ENCODE measurements at places on chromosomes 11 and 22.
A peak's percentile ranks its signal among the peaks of the same experiment; 100 is the strongest.

DNA sequence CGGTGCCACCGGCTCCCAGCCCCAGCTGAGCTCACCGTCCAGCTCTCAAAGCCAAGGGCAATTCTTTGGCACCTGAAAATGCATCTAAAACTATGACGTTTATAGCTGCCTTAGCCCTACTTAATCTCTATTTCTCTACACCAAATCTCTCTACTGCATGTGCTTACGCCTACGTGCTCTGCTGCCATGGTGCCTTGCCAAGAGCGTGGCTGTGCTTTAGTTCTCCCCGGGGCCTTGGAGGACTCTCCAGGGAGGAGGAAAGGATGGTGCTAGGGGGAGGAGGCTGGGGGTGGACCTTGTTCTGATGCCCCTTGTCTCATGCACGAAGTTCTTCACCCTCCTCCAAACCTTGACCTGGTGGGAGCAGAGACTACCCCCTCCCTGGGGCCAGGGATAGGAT, 9.0 kb upstream of the BID start:
- DNase-seq = no peak

DNA sequence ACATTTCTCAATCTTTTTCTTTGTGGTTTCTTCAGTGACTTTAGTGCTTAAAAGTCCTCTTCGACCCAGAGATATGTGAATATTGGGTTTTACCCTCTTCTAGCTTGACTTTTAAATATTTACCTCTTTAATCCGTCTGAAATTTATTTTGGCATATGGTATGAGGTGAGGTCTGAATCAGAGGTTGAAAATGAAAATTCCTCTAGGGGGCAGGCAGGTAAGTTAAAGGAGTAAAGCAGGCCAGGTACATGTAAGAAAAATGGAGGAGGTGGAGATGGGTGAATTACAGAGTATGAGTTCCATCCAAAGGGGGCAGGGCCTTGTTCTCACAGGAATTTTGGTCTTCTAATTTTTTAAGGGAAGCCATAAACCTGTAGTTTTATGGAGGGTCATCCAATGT, 263.8 kb upstream of the NARS2 start:
- no peak for DNase-seq

DNA sequence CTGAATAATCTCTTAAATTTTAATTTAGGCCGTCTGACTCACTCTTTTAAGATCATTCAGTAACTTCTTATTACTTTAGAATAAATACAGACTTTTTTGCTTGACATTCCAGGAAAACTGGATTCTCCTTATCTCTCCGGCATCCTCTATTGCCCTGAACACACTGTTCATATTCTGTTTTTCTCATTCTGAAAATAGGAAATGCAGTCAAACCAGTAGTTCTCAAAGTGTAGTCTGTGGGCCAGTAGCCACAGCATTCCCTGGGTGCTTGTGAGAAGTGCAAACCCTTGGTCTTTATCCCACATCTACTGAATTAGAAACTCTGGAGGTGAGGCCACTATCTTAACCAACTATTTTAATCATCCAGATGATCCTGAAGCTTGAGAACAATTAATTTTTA, 84.3 kb downstream of the PANX1 start:
- DNase-seq = no peak

- no peak for DNase-seq
Observed at GRCh38 chr11:70624598-70624993, 226.3 kb downstream of the CTTN start.

DNA sequence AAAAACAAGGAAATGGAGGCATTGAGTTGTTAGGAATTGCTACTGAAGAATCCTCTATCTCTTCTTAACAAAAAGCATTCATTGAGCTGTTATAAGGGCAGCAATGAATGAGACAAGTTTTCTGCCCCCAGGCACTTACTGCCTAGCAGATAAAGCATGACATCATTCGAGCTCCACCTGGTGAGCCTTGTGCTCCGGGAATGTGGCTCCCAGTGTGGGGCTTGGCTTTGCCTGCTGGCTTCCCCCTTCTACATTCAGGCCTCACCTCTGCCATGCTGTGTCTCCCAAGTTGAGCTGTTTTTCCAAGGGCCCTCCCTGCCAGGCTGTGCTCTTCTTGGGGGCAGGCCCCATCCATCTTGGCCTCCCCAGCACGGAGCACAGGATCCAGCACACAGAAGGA, 56.9 kb upstream of the EIF3D start:
- DNase-seq = no peak

DNA sequence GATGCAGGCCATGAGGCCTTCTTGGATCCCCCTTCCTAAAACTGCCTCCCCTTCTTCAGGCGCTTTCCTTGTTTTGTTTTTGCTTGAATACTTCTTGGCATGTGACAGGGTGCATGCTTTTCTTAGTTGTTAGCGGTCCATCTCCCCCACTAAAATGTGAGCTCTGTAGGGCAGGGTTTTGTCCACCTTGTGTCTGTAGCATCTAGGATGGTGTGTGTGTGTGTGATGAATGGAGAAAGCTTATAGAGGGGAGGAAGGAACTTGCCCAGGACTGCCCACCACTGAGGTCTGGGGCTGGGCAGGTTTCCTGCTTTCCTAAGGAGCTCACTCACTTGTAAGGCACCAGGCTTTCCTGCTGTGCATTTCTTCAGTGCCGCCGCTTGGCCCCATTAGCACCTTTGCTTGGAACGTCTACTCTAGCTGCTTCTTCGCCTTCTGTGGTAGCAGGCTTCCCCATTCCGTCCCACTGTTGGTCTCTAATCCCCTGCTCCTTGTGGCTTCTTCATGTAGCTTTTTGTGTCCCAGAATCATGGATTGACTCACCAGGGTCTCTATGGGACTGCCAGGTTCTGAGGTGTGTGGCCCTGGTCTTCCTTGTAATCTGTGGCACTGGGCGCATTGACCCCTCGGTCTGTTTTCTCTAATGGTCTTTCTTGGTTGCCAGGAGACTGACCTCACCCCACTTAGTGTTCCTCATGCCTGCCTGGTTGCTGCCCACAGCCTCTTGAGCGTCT, 3.3 kb downstream of the DGCR8 start:
- no peak for DNase-seq

DNA sequence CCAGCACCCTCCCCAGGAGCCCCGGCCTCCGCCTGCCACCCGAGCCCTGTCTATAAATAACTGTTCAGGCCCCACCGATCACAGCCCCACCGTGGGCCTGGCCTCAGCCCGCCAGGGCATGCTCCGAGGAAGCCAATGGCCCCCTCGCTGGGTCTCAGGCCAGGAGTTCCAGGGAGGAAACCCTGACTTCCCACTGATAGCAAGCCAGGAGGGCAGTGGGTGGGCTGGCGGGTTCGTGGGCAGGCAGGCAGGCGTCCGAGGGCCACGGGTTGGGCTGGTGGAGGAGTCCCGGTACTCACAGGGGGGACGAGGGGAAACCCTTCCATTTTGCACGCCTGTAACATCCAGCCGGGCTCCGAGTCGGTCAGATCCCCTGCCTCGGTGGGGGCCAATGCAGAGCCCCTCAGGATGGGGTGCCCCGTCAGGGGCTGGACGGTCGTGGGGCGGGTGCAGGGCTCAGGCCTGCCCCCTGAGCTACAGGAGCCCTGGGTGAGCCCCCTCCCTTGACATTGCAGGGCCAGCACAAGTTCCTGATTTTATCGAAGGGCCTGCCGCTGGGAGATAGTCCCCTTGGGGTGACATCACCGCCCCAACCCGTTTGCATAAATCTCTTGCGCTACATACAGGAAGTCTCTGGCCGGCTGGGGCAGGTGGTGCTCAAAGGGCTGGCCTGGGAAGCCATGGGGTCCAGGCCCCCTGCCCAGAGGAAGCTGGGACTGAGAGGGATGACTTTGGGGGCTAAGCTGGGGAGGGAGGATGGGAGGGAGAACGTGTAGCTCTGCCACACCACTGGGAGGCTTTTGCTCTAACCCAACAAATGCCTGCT, at the start of gene SPI1:
TSS of gene SPI1 (minus strand) at position 538 of the 826 bp plus-strand sequence. CDS start at position 344, 194 bp downstream.
- no peak for DNase-seq

- DNase-seq = no peak
Observed at GRCh38 chr11:18836417-18836816, 44.8 kb upstream of the PTPN5 start.

DNA sequence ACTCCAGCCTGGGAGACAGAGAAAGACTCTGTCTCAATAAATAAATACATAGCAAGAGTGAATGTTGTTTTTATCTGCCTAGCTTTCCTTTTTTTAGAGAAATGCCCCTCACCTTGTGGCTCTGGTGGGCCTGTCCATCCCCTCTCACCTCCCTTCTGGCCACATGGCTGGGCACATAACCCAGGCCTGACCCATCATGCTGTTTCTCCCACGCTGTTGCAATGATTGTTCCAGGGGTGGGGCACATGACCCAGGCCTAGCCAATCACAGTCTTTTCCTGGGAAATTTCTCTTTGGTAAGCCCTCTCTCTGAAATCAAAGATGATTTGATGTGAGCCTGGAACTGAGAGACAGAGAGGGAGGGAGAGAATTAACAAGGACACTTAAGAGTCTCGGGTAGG, 5.5 kb upstream of the CYTH4 start:
- DNase-seq = no peak

DNA sequence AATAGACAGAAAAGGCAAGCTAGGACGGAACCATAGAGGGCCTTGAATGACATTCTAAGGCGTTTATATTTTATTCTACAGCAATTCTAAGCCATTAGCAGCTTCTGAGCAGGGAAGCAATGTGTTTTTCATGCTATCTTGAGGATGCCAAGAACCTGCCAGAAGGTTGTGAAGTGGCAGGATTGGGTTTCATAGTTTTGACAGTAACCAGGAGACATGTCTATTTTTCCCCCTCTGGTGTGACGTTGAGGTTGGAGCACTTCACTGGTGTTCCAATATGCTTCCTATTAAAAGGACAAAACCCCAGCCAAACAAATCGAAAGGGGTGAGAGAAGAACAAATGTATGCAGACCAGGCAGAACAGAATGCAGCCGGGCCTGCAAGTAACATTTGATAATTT, 148.2 kb downstream of the SPATA19 start:
- no peak for DNase-seq

DNA sequence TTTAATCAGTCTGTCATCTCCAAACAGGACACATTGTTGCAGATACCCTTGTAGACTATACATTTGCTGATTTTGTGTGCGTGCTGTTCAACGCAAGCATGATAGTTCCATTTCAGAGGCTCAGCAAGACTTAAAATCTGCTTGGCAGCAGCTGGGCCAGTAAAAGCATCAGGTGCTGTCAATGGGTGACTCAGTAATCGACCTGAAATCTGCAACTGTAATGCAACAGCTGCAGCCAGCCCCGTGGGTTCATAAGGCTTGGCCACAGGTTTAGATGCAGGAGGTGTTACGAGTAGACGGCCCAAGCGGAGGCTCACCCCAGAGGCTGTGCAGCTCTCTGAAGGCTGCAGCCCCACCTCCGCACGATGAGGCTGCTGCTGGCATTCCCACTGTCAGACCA, 84.6 kb downstream of the NTM start:
- no peak for DNase-seq

- DNase-seq = peak; percentile 68
Observed at GRCh38 chr22:37260901-37261336, 16.9 kb upstream of the RAC2 start.

- DNase-seq = peak; percentile 72
Observed at GRCh38 chr11:128039140-128040021, 548.0 kb downstream of the ETS1 start.

- no peak for DNase-seq
Observed at GRCh38 chr22:40039482-40040115, 44.8 kb downstream of the FAM83F start.

DNA sequence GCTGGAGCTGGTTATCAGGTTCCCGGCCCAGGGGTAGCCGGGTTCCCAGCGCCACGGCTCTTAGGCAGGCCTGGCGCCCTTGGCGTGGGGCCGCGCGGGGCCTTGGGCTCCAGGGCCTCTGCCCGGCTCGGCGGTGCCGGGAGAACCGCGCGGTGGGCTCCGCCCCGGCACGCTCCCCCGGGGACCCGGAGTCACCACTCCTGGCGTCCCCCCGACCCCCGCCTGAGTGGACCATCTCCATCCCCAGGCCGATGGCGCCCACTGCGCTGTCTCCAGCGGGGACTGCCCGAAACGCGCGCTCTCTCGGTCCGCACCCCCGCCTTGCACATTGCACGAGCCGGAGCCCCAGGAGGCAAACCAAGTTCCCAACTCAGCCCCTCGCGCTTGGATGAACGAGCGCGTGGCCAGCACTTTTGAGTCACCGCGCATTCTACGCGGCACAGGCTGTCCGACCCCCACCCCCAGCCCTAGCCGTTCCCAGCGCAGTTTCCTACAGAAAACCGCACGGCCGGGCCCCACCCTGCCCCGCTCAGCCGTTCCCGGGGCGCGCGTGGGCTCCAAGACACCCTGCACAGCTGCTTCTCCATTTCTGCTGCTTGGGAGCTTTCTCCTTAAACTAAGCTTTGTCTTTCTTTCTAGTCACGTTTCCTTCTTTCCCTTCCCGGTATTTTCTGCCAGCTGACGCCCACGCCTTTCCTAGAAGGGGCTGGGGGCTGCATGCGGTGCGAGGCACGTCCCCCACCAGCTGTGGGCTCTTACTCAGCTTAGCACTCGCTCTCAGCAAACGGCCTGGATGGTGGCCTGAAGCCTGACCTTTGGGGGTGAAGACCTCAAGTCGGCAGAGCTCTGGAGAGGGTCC, 650 bp upstream of the CHID1 start:
- peak; percentile 58 for DNase-seq

DNA sequence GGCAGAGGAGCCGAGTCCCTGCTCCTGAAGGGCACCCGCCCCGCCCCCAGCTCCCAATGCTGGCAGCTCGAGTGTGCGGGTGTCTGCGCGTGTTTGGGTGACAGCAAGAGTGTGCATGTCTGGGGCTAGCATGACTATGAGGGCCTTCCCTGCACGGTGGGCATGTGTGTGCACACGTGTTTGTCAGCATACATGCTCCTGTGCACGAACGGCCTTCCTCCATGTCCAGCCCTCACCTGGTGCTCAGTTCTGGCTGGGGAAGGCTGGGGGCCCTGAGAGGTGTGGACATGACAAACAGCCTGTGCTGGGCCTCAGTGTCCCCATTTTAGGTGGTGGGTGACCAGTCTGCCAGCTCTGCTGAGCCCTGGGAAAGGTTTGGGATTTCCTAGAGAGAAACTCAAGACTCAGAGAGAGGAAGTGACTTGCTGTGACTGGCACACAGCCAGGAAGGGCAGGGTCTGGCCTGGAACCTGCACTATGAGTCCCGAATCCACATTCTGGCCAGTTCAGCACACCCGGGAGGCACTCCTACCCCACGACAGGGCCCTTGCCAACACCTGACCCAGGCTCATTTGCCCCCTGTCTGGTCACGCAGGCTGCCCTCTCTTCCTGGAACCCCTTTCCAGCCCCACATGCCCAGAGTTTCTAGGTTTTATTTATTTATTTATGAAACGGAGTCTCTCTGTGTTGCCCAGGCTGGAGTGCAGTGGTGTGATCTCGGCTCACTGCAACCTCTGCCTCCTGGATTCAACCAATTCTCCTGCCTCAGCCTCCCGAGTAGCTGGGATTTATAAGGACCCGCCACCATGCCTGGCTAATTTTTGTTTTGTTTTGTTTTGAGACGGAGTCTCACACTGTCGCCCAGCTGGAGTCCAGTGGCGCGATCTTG, 3.3 kb upstream of the SHISA8 start:
- no peak for DNase-seq

DNA sequence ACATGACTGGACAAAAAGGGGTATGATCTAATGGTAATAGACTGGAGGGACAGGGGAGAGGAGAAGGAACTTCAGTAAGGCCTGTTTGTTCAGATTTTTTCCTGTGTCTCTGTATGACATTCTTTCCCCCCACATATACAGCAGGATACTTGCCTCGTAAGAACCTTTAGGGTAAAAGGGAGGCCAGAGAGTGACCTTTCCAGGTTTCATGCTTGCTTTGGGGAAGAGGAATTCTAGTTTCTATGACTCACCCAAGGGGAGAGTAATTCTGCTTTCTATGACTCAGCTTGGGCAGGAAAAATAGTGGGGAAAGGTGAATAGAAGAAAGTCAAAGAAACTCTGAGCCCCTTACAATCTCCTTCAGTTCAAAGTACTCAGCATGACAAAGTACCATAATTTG, 457.0 kb downstream of the DLG2 start:
- no peak for DNase-seq

GRCh38 chr11:86551288-86552092, 120.9 kb downstream of the ME3 start:
- DNase-seq = no peak

Measured in stimulated activated naive CD8-positive, alpha-beta T cell treated with anti-CD3 and anti-CD28 coated beads, Interleukin-15, Interleukin-2, amounts not matched to agents 100 U/mL and 50 U/mL, for 24 hours (primary cell).